ENCODE measurements at places on chromosomes 1 and 21.

DNA sequence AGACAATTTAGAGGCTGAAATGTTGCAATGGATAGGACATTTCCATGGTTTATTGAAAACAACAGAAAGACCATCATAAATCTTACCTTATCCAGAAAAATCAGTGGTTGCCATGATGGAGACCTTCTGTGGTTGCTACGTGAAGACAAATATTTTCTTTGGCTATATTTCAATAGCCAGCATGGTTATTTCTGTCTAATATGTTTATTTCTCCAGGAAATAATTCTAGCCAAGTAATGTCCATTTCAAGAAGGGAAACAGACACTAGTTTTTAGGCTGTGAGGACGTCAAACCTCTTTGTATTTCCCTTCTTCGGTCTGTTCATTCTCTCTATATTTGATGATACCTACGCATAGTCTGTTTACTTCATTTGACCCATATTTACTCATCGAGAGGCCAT, 49.2 kb upstream of the NFASC start:
- no peak for DNase-seq
- no peaks in the 10 kb centered on the region for H3K4me1 ChIP-seq
- H3K36me3 ChIP-seq: no peaks in the 10 kb centered on the region

DNA sequence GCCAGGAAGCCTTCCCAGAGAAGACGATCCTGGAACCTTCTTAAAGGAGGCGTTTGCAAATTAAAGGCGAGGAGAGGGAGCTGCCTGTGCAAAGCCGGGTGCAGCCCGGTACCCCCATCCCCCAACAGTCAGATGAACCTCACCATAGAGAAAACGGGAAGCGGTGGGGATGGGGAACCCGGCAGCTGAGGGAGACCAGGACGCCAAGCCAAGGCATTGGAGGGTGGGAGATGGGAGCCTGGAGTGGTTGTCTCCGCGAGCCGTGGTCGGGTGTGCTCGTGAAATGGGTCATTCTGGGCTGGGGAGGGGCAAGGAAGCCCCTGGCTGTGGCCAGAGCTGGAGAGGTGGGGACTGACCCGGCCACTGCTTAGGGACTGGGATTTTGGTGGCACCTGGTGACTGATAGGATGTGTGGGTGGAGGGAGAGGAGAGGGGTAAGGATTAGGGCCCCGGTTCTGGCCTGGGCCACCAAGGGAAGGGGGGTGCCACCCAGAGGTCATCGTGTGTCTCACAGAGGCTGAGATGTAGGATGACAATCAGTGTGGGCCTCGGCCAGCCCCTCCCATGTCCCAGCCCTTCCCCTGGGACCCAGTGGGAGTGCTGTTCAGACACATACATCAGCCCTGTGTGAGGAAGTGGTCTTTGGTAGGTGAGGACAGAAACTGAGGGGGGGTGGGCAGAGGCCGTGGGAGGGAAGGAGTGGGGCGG, 676 bp upstream of the PADI2 start:
- H3K4me1 ChIP-seq: peaks cover 25% of the 10 kb centered on the region
- peak overlapping the region; percentile 58 for H3K4me3 ChIP-seq
- DNase-seq: peak; percentile 87
- H3K36me3 ChIP-seq: no peaks in the 10 kb centered on the region

DNA sequence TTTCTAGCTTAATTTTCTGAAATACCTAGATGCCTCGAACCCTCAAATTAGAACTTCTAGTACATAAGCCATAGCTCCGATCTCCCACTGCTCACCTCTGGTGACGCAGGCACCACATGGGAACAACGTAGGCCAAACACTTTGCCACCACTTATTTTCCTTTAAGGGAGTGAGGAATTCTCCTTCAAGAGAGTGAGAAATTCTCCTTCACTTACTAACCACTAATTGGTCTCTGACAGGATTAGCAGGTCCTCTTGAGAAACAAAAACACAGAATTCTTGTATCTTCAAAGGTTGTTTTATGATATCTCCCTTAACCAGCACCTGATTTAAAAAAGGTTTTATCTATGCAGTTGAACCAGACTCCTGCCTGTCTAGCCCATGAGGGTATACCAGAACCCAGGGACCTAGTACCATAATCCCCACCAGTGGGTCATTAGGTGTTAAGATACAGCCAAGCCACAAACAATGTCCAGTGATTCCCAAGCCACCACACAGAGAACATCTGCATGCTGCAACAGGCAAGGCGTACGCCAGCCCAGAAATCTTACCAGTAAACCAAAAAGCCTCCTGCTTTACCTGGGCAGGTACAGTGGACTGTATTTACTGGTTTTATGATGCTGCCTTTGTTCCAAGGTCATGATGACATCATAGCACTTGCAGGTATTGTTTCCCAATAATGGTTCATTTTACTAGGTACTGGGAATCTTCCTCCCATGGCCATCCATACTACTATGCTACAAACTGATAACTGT, 20.3 kb upstream of the CXADR start:
- H3K36me3 ChIP-seq: no peaks in the 10 kb centered on the region
- DNase-seq: no peak
- H3K4me1 ChIP-seq: peaks cover 18% of the 10 kb centered on the region

DNA sequence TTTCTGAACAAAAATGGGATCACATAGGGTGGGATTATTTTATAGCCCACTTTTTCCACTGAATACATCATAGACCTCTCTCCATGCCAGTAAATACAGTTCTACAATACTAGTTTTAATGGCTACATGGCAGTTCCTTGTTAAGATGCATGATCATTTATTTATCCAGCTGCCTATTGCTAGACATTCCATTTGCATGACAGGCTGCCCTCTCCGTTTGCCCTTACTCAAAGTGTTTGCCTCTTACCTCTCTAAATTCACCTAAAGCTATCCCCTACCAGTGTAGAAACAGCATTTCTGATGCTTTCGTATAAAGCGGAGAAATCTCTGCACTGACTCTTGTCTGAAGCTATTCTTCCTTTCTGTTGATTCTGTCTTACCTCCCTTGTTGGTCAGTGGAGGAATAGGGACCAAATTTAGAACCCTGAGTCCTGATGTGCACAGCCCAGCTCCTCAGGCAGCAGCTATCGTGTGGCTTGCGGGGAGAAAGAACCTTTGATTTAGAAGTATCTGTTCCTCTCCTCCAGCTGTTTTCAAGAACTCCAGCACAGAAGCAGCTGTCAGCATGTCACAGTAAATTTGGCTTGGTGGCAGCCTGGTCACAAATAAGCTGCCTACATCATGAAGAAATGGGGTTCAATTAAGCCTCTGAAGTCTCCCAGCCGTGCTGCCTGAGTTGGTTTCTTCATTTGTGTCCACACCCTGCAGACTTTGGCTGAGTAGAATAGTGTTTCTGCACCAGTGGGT, 337.3 kb downstream of the PRDM2 start:
- H3K4me1 ChIP-seq: no peaks in the 10 kb centered on the region
- H3K4me3 ChIP-seq: no peak overlapping the region
- H3K36me3 ChIP-seq: no peaks in the 10 kb centered on the region
